ENCODE measurements at places on chromosomes 3 and 15.

DNA sequence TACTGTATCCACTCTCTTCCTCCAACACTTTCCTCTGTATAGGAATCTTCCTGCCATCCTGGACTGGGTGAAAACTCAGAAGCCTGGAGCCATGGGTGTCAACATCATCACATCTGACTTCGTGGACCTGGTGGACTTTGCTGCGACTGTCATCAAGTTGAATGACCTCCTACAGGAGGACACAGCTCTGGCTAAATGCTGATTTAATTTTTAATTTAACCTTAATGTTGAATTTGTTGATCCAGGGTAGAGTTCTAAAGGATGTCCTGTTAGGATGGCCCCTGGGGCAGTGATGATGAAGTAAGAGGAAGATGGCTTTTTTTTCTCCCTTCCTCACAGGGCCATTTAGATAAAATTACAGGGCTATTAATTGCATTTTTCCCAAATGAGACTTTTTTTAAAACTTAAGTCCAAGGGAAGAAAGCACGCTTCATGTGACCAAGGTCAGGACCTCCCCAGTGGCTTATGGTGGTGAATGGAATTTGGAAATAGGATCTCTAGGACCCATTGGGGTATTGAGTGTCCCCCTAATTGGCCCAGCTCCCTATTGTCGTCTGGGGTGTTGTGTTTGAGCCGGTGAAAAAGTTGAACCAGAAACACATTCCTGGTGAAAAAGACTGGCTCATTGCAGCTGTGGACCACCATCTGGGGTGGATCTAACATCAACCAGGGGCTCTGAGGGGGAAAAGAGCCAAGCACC, 125.7 kb upstream of the ZBED2 start:
- DNase-seq: no peak

- peak; percentile 63 for DNase-seq
These were observed 178.8 kb downstream of the KLHL25 start for GRCh38 chr15:85615930-85616329.

DNA sequence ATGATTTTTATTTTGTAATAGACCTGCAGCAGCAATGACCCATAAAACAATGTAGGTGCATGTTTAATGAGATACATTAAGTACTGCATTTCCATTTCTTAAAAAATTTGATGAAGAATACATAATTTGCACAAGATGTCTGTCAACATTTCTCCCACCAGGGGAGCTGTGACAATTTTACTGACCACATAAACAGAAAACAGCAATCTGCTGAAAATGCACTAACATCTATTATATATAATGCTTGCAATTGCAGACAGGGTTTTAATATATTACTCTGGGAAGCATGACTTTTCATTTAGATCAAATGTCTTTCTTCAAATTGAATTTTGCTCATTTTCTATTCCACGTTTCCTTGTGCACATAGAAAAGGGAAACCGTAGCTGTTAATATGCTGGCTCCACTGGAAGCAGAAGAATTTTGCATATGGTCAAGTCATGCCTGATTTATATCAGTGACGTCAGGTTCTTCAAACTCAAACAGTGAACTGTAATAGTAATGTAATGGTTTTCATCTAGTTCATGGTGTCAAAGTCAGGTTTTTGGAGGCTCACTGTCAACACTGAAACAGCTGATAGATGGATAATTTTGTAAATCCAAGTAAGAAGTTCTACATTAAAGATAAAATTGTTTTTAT, 79.8 kb upstream of the IGF1R start:
- DNase-seq: no peak

DNA sequence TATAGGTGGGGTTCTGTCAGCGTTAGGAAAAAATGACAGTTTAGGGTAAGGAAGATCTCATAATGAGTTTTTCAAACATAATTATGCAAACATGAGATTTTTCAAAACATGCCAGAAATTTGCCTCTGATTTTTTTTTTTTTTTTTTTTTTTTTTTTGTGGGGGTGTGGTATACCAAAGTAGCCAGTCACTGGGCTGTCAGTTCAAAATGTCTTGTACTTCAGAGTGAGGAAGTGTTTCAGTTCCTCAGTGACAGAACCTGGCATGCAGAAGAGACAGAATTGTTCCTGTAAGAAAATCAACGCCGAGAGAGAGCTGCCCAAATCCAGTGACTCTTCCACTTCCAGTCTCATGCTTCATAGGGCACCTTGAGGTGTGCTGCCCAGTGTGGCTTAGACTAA, 9.7 kb downstream of the NCBP2 start:
- no peak for DNase-seq

- DNase-seq: no peak
These were observed 72.0 kb upstream of the PCSK6 start for GRCh38 chr15:101561584-101561906.

GRCh38 chr3:53049987-53050386, 4.1 kb upstream of the SFMBT1 start:
- DNase-seq: no peak

DNA sequence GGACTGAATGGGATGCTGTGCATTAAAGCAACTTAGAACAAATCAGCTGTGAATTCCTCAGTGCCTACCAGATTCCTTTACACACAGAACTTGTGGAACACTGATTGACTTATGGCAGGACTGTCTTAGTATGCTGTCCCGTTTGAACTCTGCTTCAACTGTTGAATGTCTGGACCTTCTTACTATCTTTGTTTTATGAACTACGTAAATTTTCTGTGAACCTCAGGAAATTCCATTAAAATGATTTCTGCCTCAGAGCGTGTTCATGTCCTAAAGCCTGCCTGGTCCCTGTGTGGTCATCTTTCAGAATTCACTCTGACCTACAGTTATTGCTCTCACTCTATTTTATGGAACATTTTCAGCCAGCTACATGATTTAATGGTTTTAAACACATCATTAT, 29.4 kb upstream of the FBN1 start:
- no peak for DNase-seq

DNA sequence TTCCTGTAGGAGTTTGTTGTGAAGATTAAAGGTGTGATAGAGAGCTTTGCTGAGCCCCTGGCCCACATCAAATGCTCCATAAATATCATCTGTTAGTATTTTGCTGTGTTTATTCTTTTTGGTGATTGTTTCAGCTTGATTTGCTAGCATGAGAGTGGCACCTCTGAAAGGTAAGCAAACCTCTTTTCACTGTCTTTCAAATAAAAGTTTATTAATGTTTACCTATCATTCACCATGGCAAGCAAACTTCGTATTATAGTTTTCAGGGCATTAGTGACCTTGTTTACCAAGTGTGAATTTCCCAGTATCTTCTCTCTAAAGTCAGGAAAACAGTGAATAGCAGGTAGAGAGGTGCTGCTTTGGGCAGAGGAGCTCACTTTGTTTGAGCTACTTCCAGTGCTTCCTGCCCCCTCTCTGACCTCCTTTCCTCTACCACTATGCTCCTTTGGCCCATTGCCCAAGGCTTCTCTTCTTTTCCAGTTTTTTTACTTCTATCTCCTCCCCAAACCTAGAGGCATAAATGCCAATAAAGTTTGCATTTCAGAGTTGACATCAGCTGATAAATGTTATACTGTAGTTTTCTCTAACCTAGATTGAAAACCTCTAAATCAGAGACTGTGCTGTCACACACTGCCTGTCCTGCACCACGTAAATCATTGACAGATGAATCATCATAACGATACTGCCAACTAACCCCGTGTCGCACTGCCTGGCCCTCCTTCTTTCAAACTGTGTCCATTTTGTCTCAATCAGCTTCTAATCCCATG, 569.0 kb downstream of the TUSC7 start:
- no peak for DNase-seq

GRCh38 chr3:48273594-48274211, 32.8 kb downstream of the ZNF589 start:
- peak; percentile 62 for DNase-seq

DNA sequence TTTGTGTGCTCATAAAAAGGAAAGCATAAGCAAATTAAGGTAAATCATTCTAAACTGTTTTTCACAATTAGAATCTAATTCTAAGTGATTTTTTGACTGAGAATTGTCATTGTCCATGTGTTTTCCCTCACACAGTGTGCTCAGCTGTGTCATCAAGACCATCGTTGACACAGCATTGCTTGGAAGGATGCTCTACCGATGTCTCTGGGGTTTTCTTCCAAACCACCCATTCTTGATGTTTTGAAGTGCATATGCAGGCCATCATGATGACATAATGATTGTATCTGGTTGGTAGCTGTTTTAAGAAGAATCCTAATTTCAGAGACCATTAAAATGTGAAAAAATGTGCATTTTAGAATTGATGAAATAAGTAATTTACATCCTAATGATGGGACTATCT, 347.9 kb downstream of the RBMS3 start:
- DNase-seq: no peak

DNA sequence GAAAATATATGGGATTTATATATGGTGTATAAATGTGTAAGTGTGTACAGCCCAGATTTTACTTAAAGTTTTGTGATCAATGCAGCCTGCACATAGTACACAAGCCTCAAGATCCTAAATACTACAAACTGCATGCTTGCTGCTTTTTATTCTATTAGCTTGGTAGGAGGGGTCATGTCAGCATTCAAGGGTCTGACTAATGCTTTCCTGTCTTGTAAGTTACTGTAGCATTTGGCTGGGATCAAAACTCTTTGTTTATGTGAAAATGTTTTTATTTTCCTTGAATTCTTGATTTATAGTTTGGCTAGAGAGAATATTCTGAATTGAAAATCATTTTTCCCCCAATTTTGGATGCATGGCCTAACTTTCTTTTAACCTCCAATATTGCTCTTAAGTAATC, 370.9 kb downstream of the NSUN3 start:
- no peak for DNase-seq

GRCh38 chr15:91264651-91265351, 164.7 kb downstream of the SV2B start:
- no peak for DNase-seq

GRCh38 chr3:125110016-125110875, 54.4 kb upstream of the HEG1 start:
- DNase-seq: peak; percentile 72

DNA sequence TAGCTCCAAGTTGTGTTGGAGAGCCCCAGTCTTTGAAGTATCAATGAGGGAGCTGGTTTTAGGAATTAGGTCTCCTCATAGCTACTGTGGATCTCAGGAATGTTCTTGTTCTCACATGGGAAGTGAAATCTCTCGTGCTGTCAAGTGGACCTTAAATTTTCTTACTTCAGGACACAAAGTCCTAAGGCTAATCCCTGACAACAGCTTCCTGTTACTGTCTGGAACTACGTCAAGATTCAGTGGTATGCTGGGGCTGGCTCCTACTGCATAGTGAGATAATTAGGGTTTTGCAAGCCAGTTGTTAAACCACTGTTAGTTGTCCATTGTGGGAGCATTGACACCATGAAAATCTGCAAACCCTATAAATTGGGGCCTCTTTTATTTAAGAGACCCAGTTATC, 22.8 kb downstream of the MESP1 start:
- no peak for DNase-seq

GRCh38 chr3:9681011-9681722, 22.5 kb upstream of the CPNE9 start:
- no peak for DNase-seq

DNA sequence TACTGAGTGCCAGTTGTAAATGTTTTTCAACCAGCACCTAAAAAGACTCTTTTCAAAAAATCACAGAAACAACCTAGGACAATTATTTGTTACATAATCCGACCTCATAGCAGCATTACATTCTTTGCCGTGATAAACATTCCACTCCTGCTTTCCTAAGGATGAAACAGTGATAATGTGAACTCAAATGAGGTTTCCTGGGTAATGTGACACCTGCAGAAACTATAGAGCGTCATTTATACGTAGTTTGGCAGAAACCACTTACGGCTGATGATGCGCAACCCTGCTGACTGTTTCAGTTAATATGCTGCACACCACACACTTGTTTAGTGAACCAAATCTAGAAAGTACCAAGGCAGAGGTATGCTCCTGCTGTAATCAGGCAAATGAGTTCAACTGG, 55.8 kb downstream of the SEMA6D start:
- DNase-seq: no peak

DNA sequence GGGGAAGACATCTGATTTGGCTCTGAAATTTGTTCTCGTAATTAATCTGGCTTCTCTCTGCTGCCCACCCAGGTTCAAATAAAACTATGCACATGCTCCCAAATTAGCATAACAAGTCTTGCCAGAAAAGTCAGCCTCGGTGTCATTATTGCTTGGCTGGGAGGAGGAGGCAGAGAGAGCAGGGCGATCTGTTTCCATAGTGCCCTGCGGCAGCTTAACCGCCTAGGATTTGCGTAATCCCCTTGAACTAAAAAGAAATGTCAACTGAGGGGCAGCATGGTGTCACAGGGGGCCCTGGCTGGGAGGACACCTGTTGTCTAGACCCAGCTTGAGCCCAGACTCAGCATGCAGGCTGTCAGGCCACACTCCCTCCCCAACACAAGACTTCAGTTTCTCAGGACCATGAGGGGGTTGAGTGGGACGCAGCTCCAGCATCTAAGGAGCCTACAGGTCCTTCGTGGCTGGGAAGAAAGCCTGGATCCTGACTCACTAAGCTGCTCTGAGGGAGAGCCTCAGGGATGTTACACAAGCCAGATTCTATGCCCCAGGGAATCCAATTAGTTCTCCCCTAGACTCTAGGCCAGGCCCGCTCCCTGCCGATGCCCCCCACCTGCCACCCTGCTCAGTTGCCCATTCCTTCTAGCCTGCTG, 17.3 kb downstream of the MRPS11 start:
- DNase-seq: no peak

- no peak for DNase-seq
These were observed 2.5 kb downstream of the HIGD1A start for GRCh38 chr3:42801784-42802183.

DNA sequence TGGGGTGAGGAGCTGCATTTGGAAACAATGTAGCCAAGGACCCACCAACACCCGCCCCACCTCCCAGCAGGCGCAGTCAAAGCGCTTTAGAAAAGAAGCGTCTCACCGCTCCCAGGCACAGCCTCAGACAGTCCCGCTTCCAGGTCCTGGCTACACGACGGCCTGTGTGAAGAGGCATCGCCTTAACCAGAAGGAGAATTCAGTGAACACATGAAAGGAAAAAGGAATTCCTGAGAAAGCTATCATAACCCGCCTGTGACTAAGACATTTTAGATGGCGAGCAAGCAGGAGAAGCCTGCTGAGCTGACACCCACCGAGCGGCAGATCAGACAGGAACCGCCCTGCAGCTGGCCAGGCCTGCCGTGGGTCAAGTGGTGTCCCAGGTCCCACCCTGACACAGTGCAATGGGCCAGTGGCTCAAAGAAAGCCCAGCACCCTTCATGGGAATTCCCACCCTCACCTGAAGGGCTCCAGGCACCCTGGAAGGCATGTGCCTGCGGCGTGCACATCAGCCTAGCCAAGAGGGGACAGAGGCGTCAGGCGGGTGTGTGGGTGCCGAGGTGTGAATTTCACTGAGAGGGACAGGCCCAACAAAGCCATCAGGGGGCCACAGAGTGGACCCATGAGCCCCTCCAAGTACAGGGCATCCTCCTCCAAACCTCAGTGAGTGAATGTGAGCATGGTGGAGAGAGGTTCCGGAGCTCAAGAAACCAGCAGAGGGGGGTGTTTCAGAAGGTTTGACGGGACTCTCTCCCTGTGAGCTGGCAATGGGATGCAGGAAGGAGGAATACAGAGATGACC, 144.8 kb downstream of the NSMCE3 start:
- DNase-seq: no peak

GRCh38 chr3:71887256-71887655, 102.3 kb upstream of the PROK2 start:
- no peak for DNase-seq

Data from activated CD4-positive, alpha-beta T cell treated with anti-CD3 and anti-CD28 coated beads, Interleukin-10, Interleukin-2, amounts not matched to agents 100 ng/mL and 50 ng/mL, durations not matched to agents 16 hours and 8 hours (primary cell).